ENCODE measurements at places on chromosomes 12 and 14. TPM values are rescaled to one million over a fixed set of nuclear protein-coding genes. Genes with fewer than 3 reads are reported as not detected.
A peak's percentile ranks its signal among the peaks of the same experiment; 100 is the strongest.

DNA sequence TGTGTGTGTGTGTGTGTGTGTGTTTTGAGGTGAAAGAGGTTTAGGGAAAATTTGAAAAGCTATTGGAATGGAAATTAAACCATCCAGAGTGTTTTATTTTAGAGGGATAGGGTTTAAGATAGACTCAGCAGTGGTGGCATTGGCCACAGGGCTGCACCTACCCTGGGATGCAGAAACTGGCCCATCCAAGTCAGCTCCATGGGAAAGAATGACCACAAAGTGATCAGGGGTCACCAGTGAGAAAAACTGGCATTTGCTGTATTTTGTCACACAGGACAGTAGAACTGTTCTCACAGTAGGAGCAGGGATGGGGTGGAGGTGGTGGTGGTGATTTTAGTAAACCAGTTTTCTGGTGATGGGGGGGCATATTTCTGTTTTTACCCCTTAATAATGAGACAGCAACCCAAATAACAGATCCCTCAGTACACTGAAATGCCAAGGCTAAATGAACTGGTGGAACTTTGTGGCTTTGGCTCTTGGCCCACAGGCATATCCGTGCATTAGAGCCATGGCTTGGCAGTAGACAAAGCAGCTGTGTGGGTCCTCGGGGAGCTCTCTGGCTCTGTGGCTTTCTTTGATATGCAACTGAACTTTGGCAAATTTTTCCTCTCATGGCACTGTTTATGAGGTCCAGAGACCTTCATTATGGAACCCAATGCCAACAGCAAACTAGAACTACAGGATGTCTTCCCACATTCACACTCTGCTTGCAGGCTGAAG, 348.3 kb downstream of the ZFP36L1 start:
- DNase-seq, result no peak

Gene APOLD1
- total RNA-seq, result 36.5 TPM

DNA sequence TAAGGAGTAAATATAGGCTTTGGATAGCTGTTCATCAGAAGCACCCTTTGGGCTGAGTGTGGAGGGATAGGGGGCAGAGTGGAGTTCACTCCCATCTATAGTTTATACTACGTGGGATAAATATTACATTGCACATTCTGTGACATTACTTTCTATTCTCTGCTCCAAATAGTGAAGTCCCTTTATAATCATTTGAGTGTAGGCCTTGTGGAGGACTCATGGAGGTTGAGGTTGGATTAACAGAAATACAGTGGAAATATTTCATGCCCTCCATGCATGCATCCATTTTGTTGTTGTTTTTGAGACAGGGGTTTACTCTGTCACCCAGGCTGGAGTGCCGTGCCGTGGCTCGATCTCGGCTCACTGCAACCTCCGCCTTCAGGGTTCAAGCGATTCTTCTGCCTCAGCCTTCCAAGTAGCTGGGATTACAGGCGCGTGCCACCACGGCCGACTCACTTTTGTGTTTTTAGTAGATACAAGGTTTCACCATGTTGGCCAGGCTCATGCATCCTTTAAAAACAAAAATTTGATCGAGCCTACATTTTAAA, 1.4 kb downstream of the CHPT1 start:
- DNase-seq, result no peak

Gene COQ6
- total RNA-seq, result 18.0 TPM

DNA sequence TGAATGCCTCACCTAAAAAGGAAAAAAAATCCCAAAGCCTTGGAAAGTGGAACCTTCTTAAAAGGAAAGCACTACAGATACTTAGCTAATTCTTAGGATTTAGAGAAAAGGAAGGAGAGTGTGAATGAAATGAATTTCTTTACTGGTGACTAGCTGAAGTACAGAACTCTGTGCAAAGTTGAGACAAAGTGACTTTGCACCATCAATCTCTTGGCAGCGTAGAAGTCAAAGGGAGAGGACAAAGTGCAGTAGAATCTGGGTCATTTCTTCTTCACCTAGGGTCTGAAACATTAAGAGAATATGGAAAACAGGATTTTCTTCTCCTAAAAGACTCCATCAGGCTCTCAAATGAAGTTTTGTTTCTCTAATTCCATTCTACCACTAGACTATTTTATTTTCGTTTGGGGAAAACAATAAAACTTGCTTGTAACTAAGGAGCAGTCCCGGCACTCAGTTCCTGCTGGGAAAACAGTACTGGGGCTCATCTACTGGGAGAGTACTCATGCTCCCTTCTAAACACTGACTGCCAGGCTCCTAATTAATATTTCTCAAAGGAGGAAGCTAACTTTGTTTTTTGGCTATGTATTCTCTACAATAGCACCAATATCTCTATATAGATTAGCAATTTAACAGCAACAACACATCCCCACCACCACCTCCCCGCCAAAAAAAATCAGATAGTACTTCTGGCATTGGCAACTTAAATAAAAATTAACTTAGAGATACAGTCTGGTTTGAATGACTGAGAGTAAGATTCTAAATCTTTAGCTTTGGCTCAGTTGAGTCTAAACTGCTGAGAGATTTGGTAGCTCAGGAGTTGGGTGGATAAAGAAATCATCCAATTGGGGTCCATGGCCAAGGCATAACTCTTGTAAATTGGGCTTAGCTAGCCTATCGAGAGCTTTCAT, 110.7 kb downstream of the SLC15A5 start:
- no peak for DNase-seq

DNA sequence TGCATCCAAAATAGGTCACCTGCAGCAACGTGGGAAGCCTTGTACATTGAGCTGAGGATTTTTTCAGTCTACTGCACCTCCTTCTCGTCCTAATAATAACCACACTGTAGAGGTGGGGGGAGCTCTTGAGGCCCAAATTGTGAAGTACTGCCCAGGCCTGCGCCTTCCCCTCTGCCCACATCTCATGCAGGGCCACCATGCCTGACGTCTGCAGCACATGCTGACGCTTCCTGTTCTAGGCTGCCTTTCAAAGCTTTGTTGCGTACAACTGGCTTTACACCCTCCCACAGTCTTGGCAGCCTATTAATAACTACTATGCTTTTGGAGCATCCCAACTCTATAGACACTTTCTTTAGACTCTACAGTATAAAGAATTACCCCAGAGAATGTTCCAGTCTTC, 26.5 kb upstream of the TTC7B start:
- peak; percentile 36 for DNase-seq

Gene OVCH1
- 1.9 TPM for total RNA-seq

Gene MYH6
- not detected for total RNA-seq

GRCh38 chr12:27213830-27214787, 30.0 kb upstream of the STK38L start:
- DNase-seq, result peak; percentile 38

DNA sequence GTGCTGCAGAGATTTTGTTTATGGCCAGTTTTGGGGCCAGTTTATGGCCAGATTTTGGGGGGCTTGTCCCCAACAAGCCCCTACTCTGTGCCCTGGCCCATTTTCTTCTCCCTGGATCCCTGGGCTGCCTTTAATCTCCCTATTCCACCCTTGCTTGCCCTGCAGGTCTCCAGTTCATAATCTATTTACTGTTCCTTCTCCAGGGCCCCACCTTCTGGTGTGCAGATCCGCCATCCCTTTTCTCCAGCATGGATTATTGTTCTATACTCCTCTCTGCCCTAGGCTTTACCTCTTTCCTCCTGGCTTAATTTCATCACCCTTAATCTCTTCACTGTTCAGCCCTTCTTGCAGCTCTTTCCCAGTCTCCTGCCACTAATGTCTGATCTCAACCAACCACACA, 26.0 kb upstream of the NUDT4 start:
- DNase-seq, result no peak

GRCh38 chr12:110791589-110791988, 48.9 kb upstream of the PPP1CC start:
- DNase-seq, result no peak

Gene KRT6C
- total RNA-seq, result not detected

Measured in upper lobe of left lung (tissue), 6 donors.